D721Med (cell line): ENCODE measurements at places on chromosomes 12 and 14.

DNA sequence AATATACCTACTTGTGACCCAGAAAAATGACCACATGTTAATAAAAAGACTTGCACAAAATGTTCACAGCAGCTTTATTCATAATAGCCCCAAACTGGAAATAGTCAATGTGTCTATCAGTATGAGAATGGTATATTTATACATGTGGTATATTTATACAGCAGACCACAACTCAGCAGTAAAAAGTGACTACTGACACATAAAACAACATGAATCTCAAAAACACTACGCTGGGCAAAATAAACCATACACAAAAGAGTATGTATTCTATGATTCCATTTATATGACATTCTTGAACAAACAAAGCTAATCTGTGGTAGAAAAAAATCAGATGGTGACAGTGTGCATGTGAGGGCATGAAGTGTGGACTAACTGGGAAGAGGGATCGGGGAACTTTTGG, 35.1 kb downstream of the ARF6 start:
- DNase-seq = no peak

GRCh38 chr12:48866052-48866711, 512 bp upstream of the RND1 start:
- no peak for DNase-seq

GRCh38 chr12:133010657-133011297, 24.6 kb downstream of the ZNF26 start:
- DNase-seq = no peak

DNA sequence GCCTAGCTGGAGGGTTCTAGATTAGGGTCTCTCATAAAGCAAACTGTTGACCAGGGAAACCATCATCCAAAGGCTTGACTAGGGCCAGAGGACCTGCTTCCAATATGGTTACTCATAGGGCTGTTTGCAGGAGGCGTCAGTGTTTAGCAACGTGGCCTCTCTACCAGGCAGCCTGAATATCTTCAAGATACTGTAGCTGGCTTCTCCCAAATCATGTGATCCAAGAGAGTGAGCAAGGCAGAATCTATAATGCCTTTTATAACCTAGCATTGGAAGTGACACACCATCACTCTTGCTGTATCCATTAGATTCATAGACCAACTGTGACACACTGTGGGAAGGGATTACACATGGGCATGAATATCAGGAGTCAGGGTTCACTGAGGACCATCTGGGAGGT, 17.3 kb downstream of the TPH2 start:
- DNase-seq = no peak

DNA sequence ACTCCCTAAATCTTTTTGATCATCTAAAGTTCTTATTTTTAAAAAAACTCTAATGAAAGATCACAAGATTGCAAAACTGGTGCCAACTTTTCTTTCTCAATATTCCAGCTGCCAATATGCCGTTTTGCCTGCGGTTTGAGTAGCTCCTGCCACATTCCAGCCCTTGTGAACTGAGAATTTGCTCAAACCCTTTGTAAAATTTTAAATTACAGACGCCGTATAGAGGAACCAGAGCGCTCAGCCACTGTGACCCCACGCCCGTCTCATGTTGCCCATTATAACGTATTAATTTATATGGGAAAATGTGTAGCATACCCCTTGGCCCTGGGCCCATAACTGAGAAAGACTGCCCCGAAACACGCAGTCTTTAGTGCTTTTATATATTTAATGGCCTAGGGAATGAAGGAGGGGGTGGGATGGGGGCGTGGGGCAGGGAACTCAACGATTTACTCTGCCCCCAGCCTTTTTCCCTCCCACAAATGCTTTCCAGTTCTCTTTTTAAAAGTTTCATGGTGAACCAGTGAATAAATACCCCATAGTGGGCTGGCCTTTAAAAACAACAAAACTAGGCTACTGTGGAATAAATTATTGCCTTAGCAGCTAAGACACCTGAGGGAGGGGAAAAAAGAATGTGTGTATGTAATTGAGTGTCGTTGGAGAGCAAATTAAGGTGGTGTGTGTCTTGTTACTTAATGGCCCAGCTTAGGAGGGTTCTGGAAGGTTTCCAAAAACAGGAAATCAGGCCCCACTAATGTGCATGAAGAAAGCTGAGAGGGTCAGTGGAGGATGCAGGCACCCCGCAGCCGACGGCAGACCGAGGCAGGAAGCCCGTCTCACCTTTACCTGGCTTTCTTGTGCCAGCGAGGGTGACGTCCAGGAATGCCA, 45.7 kb upstream of the RFLNA start:
- DNase-seq = no peak
